Activated CD4-positive, alpha-beta T cell treated with anti-CD3 and anti-CD28 coated beads, Interleukin-2, amount 10 ng/mL, durations not matched to agents 7 days and 5 days (primary cell): ENCODE measurements at places on chromosomes 13 and 19. TPM values are rescaled to one million over a fixed set of nuclear protein-coding genes. Genes with fewer than 3 reads are reported as not detected.

GRCh38 chr19:42465827-42466280 lies 23.1 kb upstream of the CXCL17 start:
- no peak for DNase-seq

The SIGLEC12 gene
- total RNA-seq, result 1.1 TPM

The RASGRP4 gene
- 3.8 TPM for total RNA-seq

DNA sequence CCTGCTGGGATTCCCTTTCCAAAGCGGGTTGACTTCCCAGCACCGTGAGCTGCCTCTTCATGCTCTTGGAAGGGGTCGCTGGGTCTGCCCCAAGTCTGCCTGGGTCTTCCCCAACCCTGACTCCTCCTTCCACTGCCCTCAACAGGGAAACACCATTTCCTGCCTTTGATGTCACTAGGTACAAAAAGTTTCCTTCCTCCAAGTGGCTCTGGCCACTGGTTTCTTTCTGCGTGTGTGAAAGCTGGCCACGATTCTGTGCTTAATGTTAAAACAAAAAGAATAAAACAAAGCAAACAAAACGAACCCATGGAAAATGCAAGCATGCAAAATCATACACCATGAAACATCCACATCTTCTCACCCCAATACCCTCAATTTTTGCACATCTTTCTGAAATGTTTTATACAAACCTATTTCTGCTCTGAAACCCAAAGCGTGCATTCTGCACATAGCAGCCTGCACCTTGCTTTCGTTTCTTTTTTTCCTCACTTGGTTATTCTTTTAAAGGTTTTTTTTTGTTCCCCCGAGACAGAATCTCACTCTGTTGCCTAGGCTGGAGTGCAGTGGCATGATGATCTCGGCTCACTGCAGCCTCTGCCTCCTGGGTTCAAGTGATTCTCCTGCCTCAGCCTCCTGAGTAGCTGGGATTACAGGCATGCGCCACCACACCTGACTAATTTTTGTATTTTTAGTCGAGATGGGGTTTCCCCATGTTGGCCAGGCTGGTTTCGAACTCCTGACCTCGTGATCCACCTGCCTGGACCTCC lies 12.5 kb upstream of the TNFSF9 start:
- peak; percentile 41 for DNase-seq

The KIR2DL4 gene
- not detected for total RNA-seq

The S1PR5 gene
- total RNA-seq, result not detected

GRCh38 chr19:41903193-41903953 lies 20.4 kb downstream of the ARHGEF1 start:
- DNase-seq, result no peak

The GARIN5A gene
- not detected for total RNA-seq

DNA sequence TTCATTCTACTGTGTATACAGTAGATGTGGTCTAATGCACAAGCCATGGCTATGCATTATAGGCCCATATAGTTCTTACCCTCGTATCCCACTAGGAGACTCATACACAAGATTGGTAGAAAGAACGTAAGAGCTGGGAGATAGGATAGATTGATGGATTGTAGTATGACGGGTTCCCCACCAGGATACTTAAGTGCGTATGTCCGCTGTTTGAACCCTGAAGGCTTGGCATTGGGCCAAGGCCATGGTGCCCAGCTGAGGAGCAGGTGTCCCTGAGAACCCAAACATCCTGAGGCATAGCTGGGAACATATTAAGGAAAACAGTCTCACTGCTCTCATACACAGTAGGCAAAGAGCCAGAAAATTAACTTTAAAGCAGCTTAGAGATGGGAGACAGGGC lies 617.5 kb upstream of the KLF12 start:
- DNase-seq, result no peak

- DNase-seq, result no peak
Measured at GRCh38 chr13:32588736-32589135, 2.5 kb downstream of the PDS5B start.

GRCh38 chr19:30674656-30675055 lies 302.5 kb downstream of the ZNF536 start:
- DNase-seq, result no peak

GRCh38 chr19:6087074-6087571 lies 23.2 kb downstream of the RFX2 start:
- DNase-seq, result peak; percentile 26

- no peak for DNase-seq
Measured at GRCh38 chr19:46722421-46723022, 5.6 kb upstream of the PRKD2 start.

The SKA3 gene
- 42.2 TPM for total RNA-seq

GRCh38 chr19:3479834-3480215 lies 500 bp downstream of the SMIM24 start:
- peak; percentile 53 for DNase-seq

The RPS28 gene
- 2,023 TPM for total RNA-seq

DNA sequence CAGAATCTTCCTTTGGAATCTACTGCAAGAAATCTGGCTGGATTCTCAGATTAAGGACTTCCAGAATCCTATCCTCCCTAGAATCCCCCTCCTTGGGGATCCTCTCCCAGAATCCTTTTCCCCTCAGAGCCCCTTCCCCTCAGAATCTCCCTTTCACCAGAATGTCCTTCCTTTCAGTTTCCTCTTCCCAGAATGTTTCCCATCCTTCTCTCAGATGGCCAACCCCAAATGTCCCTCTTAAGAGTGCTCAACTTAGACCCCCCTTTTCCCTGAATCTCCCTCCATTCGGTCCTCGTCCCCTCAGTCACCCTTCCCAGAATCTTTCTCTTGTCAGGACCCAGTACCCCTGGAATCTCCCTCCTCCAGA lies 584 bp upstream of the RPS16 start:
- no peak for DNase-seq

DNA sequence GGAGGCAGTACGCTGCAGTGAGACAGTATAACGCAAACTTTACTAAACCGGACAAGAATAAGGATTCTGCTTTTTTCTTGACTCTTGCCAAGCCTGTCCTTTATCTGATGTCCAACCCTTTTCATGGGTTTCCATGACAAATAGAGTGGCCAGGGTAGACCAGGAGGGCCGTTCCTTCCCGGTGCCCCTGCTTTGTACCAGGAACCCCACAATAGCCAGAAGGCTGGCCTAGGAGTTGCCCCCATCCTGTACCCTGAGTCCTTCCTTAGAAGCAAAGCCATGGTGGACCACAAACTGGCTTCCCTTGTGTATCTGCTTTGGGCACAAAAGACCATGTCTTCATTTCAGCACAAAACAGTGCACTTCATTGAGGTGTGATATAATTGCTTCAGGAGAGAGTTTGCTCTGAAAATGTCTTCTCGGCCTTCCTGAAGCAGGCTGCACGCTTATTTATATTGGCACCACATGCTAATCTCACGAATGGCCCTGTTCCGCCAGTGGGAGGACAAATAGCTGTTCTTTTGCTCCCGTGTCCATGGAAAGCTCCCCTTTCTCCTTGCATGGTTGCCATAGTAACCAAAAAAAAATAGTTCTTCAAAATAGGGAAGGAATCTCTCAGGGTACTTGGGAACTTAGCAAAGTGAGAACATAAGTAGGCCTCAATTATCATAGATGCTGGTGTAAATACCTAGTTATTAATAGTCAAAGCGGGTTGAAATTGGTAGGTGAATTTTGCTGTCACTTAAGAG lies 222.1 kb downstream of the ZIC5 start:
- no peak for DNase-seq

GRCh38 chr13:36114233-36114632 lies 16.9 kb downstream of the DCLK1 start:
- DNase-seq, result no peak

DNA sequence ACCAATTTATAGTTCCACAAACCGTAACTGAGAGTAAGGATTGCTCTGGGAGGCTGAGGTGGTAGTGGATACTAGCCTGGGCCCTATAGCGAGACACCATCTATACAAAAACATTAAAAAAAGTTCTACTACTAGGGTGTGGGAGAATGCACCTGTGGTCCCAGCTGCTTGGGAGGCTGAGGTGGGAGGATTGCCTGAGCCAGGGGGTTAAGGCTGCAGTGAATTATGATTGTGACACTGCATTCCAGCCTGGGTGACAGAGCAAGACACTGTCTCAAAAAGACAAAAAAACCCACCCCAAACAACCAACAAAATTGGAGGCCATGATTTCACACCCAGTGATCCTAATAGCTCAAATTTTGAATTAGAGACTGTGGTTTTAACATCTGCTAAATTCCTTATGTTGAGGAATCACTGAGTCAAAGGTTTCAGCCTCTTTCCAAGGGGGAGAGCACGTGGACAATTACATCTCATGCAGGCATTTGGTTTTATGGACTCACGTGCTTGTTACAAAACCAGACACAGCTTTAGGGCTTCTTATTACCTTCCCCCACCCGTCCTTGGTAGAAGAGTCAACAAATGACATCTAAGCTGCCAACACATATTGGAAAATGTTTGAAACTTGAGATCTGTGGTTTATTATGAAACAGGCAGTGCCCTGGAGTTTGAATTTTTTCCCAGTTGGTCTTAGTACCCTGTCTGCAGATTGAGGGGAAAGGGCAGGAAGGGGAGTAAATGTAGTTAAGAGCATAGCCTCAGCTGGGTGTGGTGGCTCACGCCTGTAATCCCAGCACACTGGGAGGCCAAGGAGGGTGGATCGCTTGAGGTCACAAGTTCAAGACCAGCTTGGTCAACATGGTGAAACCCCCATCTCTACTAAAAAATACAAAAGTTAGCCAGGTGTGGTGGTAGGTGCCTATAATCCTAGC lies 18.5 kb downstream of the CYP2A6 start:
- no peak for DNase-seq

DNA sequence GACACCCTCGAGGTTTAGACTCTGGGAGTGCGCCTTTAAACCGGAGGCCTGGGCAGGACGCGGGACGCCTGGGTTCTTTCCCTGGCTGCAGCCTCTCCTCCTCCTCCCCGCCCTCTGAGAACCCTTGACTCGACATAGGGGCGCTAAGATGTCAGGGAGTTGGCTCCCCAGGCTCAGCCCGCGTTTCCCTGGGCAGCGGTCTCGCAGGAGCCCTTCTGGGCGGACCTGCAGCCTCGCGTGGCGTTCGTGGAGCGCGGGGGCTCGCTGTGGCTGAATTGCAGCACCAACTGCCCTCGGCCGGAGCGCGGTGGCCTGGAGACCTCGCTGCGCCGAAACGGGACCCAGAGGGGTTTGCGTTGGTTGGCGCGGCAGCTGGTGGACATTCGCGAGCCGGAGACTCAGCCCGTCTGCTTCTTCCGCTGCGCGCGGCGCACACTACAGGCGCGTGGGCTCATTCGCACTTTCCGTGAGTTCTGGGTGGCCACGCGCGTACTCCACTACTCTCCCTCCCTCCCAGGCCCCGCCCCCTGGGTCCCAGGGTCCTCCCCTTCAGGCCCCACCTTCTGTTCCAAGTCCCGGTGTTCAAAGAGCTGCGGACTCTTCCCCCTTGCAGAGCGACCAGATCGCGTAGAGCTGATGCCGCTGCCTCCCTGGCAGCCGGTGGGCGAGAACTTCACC lies 1.3 kb downstream of the ICAM5 start:
- DNase-seq, result peak; percentile 46

The CGB7 gene
- not detected for total RNA-seq

GRCh38 chr19:46823049-46823448 lies 27.6 kb downstream of the AP2S1 start:
- DNase-seq, result no peak

DNA sequence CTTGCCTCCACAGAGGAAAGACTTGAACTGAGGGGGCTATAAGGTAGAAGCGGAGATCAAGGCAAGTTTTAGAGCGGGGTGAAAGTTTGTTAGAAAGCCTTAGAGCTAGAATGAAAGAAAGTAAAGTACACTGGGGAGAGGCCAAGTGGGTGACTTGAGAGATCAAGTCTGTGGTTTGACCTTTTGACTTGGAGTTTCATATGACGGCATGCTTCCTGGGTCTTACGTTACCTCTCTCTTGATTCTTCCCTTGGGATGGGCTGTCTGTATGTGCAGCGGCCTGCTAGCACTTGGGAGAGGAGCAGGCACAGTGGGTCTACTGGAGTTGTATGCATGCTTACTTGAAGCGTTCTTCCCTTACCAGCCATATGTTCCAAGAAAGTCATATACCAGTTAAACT lies 1768.5 kb downstream of the PCDH9 start:
- DNase-seq, result no peak

DNA sequence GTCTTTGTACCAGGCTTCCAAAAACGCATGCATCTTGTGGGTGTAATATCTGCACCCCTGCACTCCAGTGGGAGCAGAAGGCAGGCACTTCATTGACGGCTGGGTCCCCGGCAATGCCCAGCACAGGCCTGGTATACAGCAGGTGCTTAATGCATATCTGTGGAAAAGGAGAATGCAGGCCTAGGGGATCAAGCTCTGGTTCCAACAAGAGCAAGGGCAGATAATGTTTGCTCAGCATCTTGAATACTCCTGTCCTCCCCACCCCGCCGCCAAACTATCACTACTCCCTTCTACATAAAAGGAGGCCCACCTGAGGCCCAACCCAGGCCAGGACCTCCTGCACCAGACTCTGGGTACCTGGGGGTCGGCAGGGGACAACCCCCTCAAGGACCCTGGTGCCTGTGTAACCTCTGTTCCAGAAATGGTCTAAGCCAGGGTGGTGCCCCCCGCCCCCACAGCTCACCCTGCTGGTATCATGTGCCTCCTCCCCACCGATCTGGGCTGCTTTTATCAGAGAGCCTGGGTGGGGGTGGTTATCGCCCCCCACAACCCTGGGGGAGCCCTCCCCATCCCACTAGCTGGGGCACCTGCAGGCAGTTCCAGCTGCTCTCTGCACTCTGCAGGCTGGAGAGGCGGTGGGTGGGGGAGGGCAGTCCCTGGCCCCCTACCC lies 4.8 kb downstream of the KLF16 start:
- DNase-seq, result no peak

The HSD17B14 gene
- total RNA-seq, result 0.27 TPM

The FUT2 gene
- not detected for total RNA-seq

- peak; percentile 51 for DNase-seq
Measured at GRCh38 chr19:36488846-36489117, 579 bp downstream of the ZNF566 start.
